ENCODE measurements at places on chromosomes 11 and 22.

DNA sequence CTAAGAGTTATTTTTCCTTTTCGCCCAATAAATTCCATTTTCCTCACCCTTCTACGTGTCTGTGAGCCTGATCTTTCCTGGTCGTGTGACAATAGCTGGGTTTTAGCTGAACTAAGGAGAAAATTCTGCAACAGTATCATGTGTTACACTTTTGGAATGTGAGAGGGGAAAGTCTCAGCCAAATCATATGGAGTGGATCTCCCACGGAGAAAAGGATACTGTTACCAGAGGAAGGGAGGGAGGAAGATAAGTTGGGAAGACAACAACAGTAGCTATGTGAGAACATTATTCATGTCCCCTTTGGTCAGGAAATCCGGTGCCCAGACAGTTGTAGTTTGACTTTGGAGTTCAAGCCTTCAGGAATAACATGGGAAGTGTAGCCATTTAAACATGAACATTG, 584.0 kb upstream of the RAG2 start:
- no peak for DNase-seq

DNA sequence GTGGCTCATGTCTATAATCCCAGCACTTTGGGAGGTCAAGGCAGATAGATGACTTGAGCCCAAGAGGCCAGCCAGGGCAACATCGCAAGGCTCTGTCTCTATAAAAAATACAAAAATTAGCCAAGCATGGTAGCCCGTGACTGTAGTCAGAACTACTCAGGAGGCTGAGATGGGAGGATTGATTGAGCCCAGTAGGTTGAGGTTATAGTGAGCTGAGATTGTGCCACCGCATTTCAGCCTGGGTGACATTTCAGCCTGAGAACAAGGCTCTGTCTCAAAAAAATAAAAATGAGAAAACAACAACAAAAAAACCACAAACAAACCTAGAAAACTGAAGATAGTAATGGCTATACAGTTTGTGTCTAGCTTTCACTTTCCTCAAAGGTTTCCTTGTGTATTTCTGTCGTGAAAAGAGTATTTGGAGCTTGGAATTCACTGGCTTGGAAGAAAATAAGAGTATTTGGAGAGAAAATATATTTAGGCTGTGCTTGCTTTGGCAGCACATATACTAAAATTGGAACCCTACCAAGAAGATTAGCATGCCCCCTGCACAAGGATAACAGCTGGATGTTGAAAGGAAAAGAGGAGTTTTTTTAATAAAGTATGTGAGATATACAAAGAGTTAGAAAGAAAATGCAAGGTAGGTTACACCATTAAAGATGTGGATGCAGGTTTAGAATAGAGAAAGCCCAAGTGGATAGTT, 3.9 kb upstream of the BIRC3 start:
- DNase-seq = no peak

DNA sequence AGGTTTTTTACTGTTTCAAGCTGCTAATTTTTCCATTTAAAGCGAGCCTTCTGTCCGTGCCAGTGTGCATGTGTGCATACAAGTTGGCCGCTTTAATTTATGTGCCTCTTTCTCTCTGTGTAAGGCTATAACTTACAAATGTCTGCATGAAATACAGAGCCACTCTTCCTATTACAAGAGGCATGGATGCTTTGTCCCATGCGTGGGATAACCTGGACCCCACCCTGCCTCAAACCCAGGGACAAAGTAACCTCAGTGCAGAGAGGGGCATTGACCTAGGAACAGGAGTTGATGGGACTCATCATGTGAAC, 28.8 kb downstream of the PKNOX2 start:
- no peak for DNase-seq

- DNase-seq = no peak
Observed at GRCh38 chr11:92199991-92200390, 24.6 kb upstream of the FAT3 start.

DNA sequence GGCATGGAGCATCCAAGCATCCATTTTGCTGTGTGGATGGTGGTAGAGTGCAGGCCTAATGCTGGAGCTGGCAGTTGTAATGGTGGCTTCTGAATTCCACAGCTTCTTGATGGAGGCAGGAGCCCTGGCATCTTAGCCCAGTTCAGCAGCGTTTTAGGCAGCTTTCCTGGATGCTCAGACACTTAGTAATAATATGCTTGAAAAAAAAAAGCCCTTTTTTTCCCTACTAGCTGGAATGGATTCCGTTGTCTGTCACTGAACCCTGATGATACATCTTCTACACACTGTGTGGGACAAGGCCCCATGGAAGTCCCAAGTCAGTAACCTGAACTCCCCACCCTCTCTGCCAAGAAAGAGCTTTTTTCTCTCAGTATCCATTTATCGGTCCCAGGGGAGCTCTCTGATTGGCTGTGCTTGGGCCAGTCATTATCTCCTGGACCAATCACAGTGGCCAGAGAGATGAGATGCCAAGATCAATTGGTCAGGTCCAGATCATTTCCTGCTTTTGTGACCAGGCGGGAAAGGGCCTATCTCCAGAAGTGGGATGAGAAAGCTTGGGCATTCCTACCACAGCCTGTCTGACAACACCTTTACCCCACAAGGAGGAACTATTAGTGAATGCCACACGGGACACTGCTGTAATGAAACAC, 34.2 kb downstream of the MCM5 start:
- no peak for DNase-seq

- no peak for DNase-seq
Observed at GRCh38 chr11:80519596-80520506, 1079.0 kb upstream of the TENM4 start.

- DNase-seq = no peak
Observed at GRCh38 chr22:42379966-42380537, 52.2 kb downstream of the NFAM1 start.

DNA sequence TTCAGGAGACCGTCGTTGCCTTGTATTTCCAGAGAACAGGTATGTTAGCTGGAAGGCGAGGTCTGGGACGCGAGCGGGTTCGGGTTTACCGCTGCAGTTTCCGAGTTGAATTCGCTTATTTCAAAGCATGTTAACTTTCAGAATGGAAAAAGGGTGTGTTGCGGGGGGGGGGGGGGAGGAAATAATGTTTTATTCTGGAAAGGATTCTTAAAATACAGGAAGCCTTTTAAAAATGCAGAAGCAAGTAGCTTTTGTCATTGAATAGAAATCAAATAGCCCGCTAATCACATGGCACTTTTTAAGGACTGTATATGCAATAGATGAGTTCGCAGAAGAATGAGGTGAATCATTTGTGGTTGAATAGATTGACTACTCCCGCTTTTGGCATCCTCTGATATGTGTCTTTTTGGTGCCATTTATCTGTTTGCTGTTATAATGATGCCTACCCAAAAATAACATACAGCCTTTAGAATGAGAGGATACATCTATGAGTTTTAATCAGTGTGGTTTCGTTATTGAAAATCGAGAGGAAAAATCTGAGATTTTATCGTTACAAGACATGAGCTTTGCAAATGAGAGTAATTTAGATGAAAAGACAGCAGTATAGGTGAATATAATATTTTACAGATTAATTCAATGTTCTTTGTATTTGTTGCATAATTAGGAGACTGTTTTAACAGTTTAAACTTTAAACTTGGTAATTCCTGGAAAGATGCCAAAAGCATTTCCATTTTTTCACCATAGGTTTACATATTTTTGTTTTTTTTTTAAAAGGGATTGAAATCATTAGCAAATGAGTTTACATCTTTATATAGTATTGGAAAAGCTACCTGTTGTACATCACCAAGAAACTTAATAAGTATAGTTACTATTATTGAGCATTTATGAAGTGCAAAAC, 1.7 kb downstream of the PDE3B start:
- peak; percentile 21 for DNase-seq

- no peak for DNase-seq
Observed at GRCh38 chr22:35838855-35839576, 121.3 kb downstream of the APOL5 start.

GRCh38 chr11:36818410-36818809, 220.4 kb upstream of the RAG2 start:
- no peak for DNase-seq

DNA sequence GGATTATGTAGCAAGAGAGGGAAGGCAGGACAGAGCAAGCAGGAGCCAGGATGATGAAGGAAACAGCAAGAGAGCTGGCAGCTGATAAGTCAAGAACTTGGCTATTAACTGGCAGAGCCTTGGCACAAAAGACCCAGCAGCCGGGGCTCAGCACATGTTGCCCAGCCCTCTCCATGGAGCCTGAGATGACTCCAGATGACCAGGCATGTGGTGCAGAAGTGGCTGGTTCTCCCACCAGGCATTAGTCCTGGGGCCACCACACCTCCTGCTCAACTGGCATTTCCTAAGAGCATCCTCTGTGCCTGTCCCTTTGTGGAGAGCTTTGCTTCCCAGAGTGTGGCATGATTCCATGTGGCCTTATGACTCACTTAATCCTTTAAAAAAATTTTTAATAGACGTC, 522.6 kb downstream of the MN1 start:
- no peak for DNase-seq

DNA sequence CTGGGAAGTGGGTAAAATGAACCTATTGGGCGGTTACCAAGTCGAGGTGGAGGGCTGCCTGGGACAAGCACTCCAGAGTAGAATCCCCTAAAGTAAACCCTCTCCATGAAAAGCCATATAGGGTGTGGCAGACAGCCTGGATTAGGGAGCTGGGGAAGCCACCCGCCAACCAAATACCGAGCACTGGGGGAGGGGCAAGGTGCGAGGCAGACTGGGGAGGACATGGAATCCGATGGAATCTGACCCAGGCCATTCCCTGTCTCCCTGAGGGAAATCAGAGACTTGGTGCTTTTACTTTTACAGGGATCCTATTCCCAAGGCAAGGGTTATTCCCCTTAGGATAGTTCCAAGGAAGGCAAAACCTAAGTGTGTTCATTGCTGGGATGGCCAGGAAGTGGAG, 130.9 kb upstream of the HSD17B12 start:
- DNase-seq = no peak

GRCh38 chr11:19306179-19306944, 65.6 kb upstream of the E2F8 start:
- no peak for DNase-seq

All from hematopoietic multipotent progenitor cell treated with erythropoietin and hydrocortisone succinate and interleukin-3 and kit ligand, for 17 days (in vitro differentiated cells).